ENCODE measurements at places on chromosomes 3 and 15.
A peak's percentile ranks its signal among the peaks of the same experiment; 100 is the strongest.

GRCh38 chr3:158314426-158315357 lies 204.8 kb downstream of the RSRC1 start:
- DNase-seq = no peak

DNA sequence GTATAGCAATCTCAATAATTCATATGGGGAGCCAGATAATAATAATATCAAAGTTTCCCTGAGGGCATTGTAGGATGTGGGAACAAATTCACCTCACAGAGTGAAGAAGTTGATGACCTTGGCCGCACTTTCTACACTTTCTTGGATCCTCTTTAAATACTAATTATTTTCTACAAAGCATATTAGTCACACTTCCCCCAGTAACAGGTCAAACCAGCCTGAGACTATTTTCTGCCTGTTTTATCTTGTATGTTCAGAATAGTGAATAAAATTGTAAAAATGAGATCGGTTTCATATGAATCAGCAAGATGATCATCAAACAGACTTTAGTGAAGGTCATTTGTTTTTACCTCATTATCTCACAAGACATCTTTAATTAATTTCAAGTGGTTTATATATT lies 2.3 kb upstream of the OR5K3 start:
- no peak for DNase-seq

GRCh38 chr15:96046620-96047240 lies 283.8 kb upstream of the NR2F2 start:
- no peak for DNase-seq

GRCh38 chr15:99677540-99678134 lies 55.6 kb downstream of the LYSMD4 start:
- no peak for DNase-seq

GRCh38 chr3:181133832-181134231 lies 144.3 kb upstream of the DNAJC19 start:
- DNase-seq = no peak

- no peak for DNase-seq
These were observed 64.3 kb downstream of the TSC22D2 start for GRCh38 chr3:150472421-150472820.

DNA sequence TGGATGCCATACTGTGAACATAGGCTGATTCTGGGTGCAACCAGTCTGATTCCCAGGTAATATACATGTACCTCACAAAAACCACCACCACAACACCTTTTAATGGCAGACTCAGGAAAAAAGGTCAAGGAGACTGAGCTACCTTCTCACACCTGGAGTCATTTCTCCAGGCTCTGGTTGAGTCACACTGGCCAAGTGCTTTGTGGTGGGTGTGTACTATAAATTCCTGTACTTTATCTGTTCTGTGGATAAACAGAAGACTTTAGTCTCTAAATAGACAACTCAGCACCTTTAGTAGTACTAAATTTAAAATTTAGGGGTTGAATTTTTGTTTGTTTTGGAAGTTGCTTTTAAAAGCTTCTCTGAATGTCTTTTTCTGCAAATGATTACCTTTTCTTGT lies 46.7 kb downstream of the TOP2B start:
- no peak for DNase-seq

DNA sequence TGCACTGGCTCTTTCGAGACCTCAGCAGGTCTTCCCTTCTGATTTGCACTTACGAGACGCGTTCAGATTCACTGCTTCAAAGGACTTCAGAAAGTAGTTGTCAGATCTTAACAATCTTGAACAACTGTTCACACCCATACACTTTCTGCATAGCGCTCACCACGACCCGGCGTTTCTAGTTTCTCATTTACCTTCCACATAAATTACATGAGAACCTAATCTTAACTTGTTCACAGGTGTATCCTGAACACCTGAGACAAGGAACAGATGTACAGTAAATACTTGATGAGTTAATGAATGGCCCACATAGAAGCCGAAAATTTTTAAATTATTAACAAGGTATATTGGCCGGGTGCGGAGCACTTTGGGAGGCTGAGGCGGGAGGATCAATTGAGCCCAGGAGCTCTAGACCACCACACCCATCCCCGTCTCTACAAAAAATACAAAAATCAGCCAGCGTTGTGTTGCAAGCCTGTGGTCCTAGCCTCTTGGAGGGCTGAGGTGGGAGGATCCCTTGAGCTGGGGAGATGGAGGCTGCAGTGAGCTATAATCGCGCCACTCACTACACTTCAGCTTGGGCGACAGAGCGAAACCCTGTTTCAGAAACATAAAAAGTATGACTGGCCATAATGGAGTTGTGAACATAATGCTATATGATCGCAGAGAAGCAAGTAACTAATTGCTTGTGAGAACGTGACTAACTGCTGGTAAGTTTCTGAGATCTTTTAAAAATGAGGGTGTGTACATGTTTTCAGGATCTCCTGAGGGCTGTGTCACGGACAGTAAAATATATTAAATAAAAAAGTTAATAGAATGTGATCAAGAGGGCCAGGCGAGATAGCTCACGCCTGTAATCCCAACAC lies 984 bp upstream of the SMARCC1 start:
- DNase-seq = no peak

DNA sequence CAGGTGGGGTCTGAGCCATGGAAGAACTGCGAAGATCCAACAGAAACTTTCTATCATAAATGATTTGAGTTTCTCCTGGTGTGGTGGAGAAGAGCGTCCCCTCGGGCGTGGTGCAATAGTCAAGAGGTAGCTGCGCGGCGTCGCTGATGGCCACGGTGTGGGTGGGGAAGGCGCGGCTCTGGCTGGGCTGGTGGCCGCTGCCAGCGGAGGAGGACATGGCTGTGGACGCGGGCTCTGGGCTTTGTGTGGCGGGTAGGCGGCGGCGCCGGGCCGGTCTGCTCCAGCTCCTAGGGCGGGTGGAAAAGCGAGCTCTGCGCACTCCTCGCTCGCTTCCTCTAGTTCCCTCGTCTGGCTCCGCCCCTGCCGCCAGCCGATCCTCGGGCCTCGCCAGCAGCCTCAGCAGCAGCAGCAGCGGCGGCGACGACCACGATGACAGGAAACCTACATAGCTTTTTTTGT lies 5.9 kb downstream of the STARD9 start:
- peak; percentile 68 for DNase-seq

- no peak for DNase-seq
These were observed 125.9 kb downstream of the TPRA1 start for GRCh38 chr3:127464642-127465041.

DNA sequence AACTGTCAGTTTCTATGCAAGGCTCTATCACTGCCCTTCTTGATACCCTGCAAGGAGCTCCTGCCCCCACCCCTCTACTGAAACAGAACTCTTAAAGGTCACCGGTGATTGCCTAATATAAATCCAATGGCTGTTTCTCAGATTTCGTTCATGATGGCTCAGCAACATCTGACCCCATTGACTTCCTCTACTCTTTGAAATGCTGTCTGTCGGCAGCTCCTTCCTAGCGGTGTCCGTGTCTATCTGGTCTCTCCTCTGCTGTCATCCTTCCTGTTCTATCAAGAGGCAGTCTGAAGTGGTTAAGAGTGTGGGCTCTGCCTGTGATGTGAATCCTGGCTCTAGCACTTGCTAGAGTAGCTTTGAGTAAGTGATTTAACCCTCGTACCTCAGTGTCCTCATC lies 5.5 kb downstream of the TMEM266 start:
- no peak for DNase-seq

DNA sequence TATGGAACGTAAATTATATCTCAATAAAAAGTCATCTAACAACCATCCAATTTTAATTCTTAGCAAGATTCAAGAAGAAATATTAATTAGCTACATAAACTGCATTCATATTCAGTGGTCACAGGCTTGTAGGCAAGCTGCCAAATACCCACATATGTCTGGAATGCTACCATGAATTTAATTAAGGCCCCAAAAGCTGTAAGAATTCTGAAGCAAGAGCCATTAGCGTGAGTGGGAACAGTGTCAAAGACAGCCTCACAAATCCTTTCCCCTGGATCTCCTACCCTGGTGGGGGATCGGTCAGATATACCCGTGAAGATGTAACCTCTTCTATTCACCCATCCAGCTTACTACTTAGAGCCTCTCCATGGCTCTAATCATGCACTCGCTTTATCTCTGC lies 40.0 kb downstream of the ATG7 start:
- DNase-seq = no peak

DNA sequence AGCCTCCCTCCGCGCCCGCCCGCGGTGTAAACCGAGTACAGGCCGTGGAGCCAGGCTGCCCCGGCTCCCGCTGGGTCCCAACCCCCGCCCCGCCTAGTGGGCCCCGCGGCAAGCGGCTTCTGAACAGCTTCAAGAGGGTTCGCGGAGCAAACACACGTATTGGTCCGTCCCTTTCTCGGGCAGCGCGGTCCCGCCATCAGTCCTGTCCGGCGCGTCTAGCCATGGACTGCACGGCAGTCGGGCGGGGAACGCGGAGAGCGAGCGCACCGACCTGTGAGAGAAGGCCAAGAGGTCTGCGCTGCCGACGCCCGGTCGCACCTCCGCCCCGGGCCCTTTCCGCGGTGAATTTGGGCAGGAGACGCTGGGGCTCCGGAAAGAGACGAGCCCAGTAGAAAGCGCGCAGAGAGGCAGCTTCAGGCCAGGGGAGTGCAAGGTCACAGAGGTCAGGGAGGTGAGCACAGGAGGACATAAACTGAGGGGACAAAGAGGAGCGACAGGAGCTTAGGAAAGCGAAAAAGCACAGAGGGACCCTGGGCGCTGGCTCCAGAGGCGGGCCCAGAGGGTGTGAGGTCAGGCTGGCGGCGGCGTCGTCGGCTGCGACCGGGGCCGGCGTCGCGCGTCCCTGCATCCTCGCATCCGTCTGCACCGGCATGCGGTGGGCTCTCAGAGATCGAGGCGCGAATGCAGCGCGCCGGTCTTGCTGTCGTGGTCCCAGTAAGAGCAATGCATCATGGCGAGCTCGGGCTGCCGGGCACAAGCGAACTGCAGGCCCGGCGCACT lies 1.8 kb downstream of the FOXL2 start:
- no peak for DNase-seq

GRCh38 chr3:63878394-63879060 lies 14.9 kb downstream of the ATXN7 start:
- no peak for DNase-seq

DNA sequence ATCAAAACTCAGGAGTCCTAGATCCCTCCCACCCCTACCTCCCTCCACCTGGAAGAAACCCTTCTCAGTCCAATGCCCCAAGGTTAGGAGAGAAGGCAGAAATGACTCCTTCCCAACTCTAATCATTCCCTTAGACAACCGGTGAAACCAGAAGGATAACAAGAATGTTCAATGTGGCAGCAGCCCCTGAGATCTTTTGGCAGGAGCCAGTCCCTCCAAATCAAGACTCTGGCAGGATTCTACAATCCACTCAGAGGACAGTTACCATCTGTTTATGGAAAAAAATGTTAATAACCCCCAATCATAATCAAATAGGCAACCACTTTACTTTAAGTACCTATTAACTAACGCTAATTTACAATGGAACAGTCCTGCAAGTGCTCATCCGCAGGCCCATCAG lies 136.5 kb downstream of the NTRK3 start:
- no peak for DNase-seq

GRCh38 chr15:52331490-52332240 lies 36.1 kb upstream of the MYO5C start:
- peak; percentile 6 for DNase-seq

DNA sequence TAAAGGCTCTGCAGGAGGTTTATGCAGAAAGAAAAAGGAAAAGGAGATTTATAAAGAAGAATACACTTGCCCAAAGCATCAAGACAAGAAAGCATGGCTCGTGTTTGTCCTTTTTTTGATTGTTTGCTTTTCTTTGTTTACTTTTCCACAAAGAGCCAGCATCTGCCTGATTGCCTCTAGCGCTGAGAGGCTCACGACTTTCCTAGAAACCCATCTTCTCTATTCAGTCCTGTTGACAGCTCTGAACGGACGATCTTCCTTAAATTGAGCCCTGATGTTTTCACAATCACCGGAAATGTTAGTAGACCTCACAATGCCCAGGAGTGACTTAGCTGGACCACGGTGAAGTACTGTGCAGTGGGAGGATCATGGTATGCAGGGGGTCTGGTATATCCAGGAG lies 12.4 kb downstream of the GP5 start:
- DNase-seq = no peak

DNA sequence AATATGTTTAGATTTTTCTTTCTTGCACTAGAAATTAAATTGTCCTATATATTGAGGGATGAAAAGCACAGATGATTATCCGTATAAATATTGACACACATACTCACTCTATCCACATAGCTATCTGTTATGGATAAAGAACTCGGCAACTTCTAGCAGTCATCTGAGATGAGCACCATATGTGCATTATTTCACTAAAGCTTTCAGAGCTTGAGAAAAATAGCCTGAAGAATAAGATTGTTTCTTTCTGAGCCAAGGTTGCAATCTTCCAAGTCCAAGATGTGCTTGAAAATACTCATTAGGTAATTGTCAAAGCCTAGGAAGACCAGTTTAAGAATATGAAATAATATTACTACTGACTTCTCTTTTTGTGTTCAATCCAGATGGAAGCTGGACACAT lies 40.5 kb downstream of the COL8A1 start:
- DNase-seq = no peak

GRCh38 chr3:38519000-38519399 lies 22.9 kb downstream of the EXOG start:
- DNase-seq = no peak

DNA sequence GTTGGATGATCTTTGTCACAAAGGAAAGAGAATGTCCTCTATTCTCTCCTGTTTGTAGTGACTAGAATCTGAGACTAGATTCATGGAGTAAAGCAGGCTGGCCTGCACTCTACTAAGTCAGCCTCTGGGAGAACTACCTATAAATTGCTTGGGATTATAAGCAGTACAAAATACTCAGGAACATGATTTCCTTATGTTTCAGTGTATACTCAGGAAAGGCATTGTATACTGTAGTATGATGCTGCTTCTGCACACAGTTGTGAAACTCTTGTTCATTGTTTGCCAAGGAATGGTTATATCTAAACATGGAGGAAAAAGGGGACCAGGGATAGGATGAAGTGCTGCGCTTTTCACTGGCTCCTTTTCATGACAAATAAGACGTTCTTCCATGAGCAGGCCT lies 49.2 kb downstream of the OXSR1 start:
- no peak for DNase-seq

DNA sequence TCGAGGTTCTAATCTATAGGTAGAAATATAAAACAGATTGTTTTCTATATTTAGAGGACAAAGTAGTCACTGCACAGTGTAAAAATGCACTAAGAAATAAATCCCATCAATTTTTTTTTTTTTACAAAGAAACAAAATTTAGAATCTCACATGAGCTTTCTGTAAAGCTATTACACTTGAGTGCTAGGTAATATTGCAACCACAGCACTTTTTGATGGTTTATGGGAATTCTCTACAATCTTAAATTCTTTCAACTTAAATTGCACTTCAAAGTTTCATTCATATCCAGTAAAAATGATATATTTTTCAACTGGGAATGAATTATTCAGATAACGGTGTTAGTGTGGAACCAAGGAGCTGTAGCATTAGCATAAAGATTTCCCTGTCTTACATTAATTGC lies 1035.4 kb downstream of the SQOR start:
- DNase-seq = no peak

GRCh38 chr3:109713288-109713687 lies 375.9 kb upstream of the DPPA4 start:
- no peak for DNase-seq

DNA sequence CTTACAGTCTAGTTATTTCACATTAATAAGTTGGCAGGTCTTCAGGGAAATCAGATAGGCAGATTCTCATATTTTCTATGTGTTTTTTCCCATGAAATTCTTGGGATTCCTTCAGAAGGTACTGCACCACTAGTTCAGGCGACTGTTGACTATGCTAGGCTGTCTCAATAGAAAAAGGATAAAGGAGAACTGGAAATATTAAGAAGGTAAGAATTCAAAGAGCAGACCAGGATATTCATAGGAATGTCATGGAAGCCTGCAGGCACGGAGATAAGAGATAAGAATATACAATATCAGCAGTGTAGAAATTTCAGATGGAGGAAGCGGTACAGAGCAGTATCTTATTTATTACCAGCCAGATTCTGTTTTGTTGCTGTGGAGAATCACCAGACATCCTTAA lies 432.1 kb upstream of the MDFIC2 start:
- no peak for DNase-seq
